Osteoblast (primary cell): ENCODE measurements at places on chromosomes 12 and 14. TPM values are rescaled to one million over a fixed set of nuclear protein-coding genes. Genes with fewer than 3 reads are reported as not detected.

- no peak overlapping the region for H3K27ac ChIP-seq
- H3K4me3 ChIP-seq, result no peak overlapping the region
- no peaks in the 10 kb centered on the region for H3K27me3 ChIP-seq
- H3K4me1 ChIP-seq, result peaks cover 8% of the 10 kb centered on the region
- peaks cover 48% of the 10 kb centered on the region for H3K36me3 ChIP-seq
Measured at GRCh38 chr12:57262126-57262822, 11.3 kb upstream of the STAC3 start.

Gene MGP
- total RNA-seq, result 8.0 and 16.8 TPM in 2 replicates

Gene HAL
- 0.29 and 0.36 TPM in 2 replicates for total RNA-seq

Gene DEPDC4
- total RNA-seq, result 0.36 and 1.5 TPM in 2 replicates
